T1000 (cell line): ENCODE measurements at places on chromosomes 4 and X.

GRCh38 chr4:48509543-48509942, 19.5 kb downstream of the ZAR1 start:
- no peak for DNase-seq

DNA sequence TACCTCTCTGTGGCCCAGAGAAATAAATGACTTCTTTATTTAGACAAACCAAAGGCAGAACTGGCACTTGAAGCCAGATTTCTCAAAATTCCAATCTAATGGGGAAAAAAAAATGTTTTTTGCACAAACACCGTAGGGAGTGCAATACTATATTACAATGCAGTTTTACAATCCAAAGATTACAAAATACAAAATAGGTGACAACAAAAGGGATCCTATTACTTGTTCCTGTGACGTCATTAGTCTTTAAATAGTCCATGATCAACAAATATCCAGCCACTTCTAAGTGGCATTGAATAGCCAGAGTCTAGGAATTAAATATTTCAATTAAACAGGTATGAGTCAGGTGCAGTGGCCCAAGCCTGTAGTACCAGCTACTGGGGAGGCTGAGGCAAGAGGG, 3.0 kb upstream of the APBB2 start:
- DNase-seq: no peak

DNA sequence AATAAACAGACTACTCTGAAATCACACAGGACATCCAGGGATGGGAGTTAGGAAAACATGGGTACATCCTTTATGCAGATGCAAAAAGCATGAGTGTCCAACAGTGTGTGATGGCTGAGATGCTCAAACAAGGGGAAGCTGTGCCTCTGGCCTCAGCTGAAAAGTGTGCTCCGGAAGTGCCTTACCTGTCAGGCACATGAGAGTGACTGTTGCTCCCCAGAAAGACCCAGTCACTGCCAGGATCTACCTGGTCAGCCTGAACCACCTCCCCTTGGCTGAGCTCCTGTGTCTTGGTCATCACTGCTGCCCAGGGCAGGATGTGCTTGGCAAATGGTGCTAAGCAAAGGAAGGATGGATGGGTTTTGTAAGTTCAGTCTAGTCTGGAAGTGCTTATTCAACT, 4.0 kb downstream of the PPP2R2C start:
- DNase-seq: no peak

GRCh38 chrX:153930011-153930910, 4.2 kb upstream of the ARHGAP4 start:
- DNase-seq: no peak

- DNase-seq: no peak
Observed at GRCh38 chr4:75598390-75598789, 31.9 kb downstream of the CDKL2 start.

- no peak for DNase-seq
Observed at GRCh38 chrX:5867778-5868177, 360.9 kb downstream of the NLGN4X start.

DNA sequence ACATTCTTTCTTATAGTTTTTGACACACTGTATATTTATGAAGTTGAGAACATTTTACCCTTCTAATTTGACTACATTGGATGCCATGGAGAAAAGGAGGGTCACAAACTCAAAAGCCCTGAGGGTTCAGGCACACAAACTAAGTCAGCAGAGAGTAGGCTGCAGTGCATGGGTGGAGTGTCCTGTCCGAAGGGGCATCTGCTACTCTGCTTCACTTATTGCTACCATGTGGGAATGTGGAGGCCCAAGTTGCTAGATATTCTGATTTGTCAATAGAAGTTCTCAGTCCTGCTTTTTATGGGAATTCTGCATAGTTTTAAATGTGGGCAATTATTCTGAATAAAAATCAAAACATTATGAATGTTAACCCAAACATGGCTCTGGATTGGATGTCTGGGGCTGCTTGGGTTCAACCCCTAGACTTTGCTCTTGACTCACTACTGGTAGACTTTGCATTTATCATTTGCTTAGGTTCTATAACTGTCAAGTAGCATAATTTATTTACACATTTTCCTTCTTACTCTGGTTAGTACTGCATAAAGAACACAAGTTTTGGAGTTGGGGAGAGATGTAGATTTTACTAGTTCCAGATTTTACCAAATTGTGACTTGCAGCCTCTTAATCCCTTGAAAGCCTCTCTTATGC, 255.1 kb downstream of the SPRY1 start:
- no peak for DNase-seq

- DNase-seq: no peak
Observed at GRCh38 chrX:53188763-53189162, 36.2 kb downstream of the KDM5C start.

DNA sequence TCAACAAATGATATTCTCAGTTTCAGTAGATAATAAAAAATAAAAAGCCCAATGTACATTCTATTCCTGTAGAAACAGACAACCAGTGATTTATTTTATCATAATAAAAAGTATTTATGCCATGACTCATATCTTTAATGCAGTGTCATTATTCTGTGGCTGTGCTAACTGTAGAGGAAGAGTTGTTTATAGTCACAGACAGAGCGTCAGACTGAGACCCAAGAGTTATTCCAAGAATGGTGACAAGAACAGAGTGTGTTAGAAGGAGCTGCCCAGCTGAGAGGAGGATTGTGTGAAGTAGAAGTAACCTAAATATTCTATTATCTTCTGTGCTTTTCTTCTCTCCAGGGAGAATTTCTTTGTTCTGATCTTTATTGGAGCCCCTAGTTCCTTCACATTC, 210.7 kb downstream of the PPP1R2C start:
- DNase-seq: no peak

DNA sequence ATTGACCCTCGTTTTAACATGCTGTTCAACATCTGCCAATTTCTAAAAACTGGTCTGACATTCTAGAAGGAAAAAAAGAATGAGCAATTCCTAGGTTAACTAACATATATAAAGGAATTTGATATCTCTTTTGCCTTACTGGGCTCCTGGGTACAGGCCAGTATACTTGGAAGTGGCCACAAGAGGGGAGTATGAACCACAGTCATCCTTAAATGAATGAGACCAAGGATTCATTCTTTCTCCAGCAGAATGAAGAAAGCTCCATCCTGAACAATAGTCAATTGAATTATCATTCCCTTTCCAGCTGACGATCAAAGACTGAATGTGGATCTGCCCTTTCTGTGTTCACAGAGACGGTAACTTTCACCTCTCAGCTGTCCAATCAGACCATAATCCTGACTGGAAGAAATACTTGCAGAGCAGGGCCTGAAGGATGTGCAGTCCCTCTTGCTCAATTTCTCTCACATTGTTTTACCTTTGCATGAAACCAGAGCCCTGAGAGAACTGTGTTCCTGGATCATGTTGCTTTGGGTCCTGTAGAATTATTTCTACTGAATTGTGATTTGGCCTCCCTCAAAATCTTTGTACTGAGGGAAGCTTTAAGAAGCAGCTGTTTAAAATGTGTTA, 14.8 kb upstream of the SPARCL1 start:
- DNase-seq: no peak

DNA sequence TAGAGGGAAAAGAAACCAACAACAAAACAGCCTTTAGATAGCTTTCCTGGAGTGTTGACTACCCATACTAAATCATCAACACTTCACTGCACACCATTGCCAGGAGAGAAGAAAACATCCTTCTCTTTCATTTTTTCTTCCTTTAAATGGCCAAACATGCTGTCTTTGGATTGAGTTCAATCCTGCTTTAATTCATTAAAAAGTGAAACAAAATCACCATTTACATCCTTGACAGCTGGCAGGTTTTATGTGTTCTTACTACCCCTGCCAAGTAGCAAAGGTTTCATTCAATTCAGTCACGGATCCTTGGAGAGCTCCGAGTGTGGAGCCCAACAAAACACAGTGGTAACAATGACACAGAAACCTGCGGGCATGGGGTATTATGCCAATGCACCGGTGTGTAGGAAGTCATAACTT, 568.3 kb downstream of the ANKRD50 start:
- DNase-seq: no peak
